ENCODE measurements at places on chromosomes 5 and 9.

- DNase-seq = peak; percentile 22
Measured at GRCh38 chr9:91795598-91796241, 154.3 kb downstream of the ROR2 start.

GRCh38 chr9:101341958-101342357, 42.8 kb downstream of the BAAT start:
- DNase-seq = no peak

DNA sequence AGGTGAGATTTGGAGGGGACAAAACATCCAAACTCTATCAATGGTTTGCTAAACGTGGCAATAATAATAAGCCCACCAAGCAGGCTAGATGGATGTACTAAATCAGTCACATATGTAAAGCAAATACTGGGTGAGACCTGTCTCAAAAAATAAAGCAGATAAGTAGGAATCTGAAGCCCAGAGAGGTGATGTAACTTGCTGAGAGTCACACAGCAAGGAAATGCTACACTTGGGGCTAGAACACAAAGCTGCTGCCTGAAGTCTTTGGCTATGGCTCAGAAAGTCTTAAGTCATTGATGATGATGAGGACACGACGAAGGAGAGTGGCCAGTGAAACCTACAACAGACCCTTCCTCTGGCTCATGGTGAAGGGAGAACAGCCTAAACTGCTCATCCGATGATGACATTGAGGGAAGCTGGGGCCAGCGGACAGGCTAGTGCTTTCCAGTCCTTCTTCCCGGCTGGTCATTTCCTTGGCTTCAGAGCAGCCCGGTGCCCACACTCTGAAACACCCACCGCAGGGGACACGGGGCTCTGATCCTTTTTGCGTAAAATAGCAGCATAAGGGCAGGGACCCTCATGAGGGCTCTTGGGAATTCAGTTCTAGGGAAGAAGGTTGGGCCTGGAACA, 14.1 kb downstream of the DUSP1 start:
- DNase-seq = no peak

DNA sequence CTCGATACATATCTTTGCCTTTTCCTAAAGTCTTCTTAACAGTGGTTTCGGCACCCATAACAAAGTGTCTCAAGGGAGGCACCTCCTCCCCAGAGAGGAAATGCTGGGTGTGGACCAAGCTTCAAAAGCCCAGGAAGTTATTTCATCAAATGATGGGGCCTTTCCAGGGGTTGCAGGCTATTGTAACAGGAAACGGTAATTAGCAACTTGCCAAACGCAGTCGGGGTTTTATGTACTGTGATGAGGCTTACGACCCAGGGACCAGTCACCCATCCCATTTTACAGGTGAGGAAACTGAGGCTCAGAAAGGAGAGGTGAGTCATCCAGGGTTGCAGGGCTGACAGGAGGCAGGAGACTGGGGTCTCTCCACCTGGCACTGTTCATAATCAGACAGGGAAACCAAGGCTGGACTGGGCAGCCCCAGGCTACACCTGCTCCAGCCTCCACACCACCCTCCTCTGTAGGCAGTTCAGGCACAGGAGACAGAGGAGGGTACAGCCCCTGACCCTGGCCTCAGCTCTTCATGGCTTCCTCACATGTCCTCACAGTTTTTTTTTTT, 30.0 kb upstream of the SUSD3 start:
- DNase-seq = no peak

GRCh38 chr5:173688703-173689102, 72.3 kb upstream of the BOD1 start:
- no peak for DNase-seq

GRCh38 chr5:2960294-2960693, 208.8 kb upstream of the IRX2 start:
- DNase-seq = no peak

GRCh38 chr5:149633476-149634350, 52.4 kb downstream of the ARHGEF37 start:
- peak; percentile 46 for DNase-seq

- peak; percentile 23 for DNase-seq
Measured at GRCh38 chr9:4475301-4475700, 15.0 kb upstream of the SLC1A1 start.

DNA sequence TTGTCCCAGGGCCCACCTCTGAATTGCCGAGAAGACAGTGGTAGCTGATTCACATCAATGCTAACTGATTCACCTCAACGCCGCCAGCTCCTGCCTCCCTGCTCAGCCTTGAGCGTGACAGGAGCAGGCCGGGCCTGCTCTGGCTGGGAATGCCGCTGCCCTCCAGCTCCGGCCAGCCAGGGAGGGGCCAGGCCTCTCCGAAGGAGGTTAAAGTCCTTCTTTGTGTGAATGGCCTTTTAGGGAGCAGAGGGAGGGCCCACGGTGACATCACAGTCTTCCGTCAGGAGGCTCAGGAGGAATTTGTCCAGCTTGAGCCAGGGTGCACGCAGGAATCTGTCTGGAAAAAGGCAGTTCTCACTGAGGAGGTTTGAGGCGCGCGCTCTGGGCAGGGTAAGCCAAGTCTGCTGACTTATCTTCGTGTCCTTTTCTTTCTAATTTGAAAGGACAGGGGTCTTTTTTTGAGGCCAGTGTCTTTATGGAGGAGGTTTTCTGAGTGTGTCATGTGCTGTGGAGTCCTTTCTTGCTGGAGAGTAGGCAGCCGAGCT, 82.7 kb downstream of the C9orf152 start:
- DNase-seq = peak; percentile 98

DNA sequence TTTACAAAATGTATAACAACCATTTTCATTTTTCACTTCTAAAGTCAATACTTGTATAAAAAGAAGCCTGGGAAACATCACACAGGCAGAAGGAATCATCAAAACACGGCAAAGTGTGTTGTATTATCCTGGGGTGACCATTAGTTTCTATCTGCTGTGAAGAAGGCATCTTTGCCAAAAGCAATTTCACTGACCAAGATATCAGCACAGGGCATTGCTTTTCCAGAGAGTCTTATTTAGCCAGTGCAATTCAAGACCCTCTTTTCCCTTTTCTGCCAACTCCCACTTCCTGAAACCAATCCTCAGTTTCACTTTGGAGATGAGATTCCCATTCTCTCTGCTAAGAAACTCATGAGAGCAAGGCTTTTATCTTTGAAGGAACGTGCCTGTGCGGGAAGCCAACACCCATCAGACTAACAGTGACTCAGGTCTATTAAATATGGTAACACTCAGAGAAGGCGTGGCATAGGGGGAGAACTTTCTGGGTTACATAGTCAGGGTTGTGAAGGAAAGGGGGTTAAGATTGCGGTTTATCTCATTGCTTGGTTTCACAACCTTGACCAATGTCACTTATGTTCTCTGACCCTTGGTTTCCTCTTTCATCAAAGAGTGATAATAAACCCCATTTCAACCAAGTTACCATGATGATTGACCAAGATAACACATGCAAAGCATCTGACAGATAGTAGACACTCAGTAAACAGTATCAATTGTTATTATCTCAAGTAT, 666.9 kb upstream of the KLF4 start:
- no peak for DNase-seq

- peak; percentile 61 for DNase-seq
Measured at GRCh38 chr5:55601204-55601618, 66.4 kb upstream of the PLPP1 start.

DNA sequence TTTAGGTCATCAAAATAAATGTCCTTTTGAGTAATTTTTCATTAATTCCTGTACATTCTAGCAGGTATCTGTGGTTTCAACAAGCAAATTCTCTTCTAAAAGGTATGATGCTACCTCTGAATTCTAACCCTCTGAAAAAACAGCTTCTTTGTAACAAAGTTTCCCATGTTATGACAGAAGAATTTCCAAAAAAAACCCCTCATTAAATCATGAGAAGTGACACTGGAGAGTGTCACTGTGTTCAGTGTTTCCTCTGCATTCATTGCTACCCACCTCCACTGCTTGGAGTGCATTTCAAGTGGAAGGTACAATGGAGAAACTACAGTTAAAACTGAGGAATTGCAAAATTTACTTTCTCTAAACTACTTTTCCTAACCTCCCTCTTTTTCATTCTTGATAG, 10.1 kb downstream of the CDKN2A start:
- no peak for DNase-seq

- no peak for DNase-seq
Measured at GRCh38 chr5:85140471-85140870, 755.8 kb upstream of the EDIL3 start.

DNA sequence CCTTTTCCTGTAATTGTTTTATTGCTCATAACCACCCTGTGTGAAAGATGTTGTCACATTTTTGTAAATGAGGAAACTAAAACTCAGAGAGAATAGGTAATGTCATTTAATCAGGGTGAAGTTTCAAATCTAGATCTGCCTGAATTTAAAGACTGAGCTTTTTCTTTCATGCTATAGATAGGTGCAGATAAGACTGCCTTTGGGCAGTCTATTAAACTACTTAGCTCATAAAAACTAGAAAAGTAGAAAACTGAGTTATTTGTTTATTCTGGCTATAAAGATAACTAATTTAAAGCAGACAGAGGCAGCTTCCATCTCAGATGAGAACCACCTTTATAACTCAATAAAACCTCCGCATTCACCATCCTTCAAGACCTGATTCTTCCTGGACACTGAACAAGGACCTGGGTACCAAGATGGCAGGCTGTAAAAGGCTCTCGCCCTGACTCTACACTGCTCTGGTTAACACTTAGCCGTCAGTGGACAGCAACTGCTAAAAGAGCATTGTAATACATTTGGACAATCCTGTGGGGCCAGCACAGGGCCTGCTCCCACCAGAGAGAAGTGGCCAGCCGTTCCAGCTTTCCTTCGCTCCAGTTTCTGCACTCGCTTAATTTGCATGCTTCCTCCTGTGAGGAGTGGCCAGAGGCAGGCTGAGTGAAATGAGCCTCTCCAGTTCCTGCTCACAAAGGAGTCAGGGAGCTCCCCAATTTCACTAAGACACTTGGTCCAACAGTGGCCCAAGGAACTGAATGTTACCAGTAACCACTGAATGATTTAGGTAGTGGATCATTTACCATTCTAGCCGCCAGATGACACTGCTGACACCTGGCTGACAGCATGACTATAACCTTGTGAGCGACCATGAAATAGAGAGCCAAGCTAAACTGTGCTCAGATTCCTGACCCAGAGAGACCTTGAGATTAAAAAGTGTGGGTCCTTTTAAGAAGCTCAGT, 566.4 kb downstream of the EFNA5 start:
- DNase-seq = no peak

- DNase-seq = no peak
Measured at GRCh38 chr9:106588626-106589025, 274.3 kb upstream of the ZNF462 start.

DNA sequence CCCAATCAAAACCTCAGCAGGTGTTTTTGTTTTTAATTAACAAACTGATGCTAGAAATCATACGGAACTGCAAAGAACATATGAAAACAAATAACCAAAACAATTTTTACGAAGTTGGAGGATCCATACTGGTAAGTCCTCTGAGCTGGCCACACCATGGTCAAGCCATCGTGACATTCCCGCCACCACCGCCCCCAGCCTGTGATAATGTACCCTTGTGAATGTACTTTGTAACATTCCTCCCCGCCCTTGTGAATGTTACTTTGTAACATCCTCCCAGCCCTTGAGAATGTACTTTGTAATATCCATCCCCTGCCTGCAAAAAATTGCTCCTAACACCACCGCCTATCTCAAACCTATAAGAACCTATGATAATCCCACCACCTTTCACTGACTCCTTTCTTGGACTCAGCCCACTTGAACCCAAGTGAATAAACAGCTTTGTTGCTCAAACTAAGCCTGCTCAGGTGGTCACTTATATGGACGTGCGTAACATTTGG, 63.3 kb downstream of the RAPGEF6 start:
- no peak for DNase-seq

GRCh38 chr9:95032580-95033341, 284.7 kb downstream of the FANCC start:
- DNase-seq = no peak

DNA sequence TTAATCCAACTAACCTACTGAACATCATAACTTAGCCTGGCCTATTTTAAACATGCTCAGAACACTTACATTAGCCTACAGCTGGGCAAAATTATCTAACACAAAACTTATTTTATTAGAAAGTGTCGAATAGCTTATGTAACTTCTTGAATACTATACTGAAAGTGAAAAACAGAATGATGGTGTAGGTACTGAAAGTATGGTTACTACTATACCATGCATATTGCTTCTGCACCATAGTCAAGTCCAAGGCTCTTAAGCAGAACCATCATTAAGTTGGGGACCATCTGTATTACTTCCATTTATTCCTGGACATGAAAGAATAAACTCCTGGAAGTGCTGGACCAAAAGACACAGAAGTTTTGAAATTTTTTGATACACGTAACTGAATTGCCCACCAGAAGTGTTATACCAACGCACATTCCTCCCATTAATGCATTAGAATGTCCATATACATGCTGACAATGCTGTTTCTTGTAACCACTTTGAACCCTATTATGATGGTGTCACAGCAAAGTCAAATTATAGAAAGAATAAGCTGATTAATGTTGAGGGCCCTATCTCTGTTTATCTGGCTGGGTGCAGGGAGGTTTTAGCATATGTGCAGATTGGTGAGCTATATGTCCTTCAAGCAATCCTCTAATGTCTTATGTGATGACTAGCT, 375.7 kb downstream of the ACTL7B start:
- no peak for DNase-seq

DNA sequence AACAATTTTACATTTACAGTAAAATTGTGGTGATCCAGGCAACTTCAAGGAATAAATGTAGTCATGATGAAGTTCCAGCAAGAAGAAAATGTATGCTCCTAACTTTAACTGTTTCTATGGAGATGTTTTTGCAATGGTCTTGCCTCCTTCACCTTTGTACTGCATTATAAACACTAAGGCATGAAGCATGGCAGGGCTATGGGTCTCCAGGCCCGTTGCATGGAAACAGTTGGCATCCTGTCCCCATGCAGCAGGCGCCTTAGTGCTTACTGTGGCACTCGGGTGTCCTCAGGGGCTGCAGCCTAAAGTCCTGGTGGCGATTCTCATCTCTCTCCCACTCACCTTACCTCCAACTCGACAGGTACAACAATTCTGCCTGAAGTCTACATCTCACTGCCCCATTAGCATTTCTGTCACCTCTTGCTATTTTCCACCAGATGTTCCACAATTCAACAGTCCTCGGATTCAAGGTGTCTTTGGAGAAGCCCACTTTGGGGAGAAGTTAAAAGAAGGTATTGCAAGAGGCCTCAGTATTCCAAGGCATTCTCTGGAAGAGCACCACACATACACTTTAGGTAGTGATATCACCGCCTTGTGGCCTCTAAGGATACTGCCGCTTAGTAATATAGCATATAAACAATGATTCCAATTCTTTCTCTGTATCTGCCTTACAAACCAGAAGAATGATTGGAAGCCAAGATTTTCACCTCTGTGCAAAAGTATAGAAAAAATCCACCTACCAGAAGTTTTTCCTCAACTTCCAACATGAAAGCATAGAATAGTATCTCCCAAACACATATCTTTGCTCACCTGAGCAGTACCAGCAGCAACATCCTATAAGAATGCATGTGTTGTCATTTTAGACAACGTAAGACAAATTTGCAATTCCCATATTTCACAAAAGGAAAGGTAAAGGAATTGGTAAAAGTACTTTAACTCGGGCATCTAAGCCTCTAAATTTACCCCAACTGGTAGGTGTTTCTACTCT, 5.1 kb downstream of the LIFR start:
- DNase-seq = peak; percentile 73

Data from IMR-90 (cell line).